Glutamatergic neuron (in vitro differentiated cells): ENCODE measurements at places on chromosomes 5 and 9.

DNA sequence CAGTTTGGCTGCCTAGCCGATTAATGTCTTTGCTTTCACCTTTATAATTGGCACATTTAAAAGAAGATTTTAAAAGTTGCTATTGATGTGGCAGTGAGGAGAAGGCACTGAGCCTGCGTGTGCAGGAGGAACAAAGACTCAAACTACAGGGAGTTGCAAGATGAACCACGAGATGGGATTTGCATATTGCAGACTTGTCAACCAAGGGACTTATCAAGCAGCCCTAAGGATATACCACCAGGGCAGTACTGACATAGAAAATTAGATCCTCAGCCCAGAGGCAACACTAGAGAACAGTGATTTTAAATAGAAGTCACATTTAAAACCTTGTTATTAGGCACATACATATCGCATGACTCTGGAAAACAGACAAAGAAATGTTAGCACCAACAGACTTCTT is 342.6 kb downstream of the GLIS3 start:
- DNase-seq: no peak

GRCh38 chr5:107387526-107388140 is 283.1 kb downstream of the EFNA5 start:
- no peak for DNase-seq

DNA sequence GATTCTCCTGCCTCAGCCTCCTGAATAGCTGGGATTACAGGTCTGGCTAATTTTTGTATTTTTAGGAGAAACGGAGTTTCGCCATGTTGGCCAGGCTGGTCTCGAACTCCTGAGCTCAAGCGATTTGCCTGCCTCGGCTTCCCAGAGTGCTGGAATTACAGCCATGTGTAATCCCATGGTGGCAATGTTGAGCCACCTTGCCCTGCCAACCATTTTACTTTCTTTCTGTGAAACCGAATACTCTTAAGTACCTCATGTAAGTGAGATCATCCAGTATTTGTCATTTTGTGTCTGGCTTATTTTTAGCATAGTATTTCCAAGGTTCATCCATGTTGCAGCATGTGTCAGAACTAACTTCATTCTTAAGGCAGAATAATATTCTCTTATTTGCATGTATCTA is 8.2 kb downstream of the PRRC2B start:
- DNase-seq: no peak

DNA sequence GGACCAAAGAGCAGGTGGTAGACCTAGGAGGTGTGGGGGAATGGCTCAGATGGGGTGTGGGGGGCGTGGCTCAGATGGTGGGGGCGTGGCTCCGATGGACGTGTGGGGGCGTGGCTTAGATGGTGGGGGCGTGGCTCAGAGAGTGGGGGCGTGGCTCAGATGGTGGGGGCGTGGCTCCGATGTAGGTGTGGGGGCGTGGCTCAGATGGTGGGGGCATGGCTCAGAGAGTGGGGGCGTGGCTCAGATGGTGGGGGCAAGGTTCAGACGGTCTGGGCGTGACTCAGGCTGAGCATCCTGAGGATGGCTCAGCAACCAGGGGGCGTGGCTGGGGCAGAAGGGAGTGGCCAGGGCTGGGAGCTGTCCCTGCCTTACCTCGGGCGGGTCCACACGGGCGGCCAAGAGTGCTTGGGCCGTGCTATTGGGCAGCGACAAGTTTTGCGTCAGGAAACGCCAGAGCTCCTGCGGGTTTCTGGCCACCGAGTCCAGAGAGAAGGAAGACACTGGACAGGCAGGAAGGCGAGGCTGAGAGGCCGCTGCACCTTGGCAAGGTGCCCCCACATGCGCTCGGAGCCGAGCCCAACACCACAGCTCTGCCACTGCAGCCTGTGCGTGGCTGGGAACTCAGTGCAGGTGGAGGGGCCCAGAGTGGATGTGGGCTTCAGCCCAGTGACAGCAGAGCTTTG is 5.9 kb downstream of the ABCA2 start:
- no peak for DNase-seq

GRCh38 chr9:70053864-70054263 is 10.2 kb downstream of the MAMDC2 start:
- DNase-seq: no peak

GRCh38 chr9:108911820-108912219 is 22.1 kb downstream of the ELP1 start:
- no peak for DNase-seq

- DNase-seq: no peak
Measured at GRCh38 chr9:34559624-34560455, 29.7 kb downstream of the CNTFR start.

DNA sequence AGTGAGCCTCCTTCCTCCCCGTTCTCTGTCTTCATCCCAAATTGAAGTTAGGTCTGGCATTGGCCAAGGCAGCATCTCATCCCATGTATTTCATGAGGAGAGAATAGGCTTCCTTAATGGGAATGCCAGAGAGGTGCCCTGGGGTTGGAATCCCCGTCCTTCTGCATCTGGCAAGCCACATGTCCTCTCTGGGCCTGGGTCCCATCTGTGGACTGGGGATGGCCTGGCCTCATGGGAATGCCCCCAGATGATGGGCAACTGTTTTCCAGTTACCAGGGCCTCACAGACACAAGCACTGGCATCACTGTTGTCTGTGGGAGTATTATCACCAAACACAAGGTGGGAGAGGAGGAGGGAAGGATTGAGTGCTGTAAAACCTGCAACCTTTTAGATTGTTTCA is 153.9 kb downstream of the FSTL4 start:
- DNase-seq: no peak

DNA sequence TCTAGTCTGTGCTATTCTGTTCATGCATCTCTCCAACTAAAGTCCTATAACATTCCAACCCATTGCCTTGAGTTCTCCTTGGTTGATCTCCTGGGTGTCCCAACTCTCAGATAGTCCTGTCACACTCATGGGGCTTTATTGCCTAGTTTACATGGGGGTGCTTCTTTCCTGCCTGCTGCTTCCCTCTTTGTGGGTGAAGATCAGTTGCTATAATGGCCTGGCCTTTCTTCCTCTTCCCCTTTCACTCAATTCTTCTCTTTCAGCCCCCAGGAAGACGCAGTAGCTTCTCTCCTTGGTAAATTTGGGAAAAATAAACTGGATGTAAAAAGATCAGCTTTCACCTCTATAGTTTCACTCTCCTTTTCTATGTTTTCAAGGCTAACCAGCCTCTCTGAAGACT is 66.5 kb downstream of the PTCD2 start:
- DNase-seq: no peak

DNA sequence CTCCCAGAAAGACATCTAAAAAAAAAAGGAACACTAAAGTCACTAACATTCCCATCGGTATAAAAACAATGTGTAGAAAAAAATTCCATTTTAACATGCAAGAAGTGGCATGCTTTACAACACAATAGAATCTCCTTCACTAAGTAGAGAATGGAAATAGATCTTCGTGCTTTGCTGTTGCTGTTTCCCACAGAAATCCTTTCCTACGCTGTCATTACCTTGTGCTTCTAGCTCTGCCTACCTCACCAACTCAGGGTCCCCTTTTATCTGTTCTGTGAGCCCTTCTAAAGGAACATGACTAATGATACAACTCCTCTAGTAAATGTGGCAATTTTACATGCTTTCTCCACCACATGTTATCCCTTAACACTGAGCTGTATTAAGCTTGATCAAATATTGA is 202.9 kb downstream of the MCTP1 start:
- no peak for DNase-seq

GRCh38 chr9:132628746-132629145 is 41.0 kb downstream of the DDX31 start:
- no peak for DNase-seq

- peak; percentile 15 for DNase-seq
Measured at GRCh38 chr9:129637102-129637501, 4.8 kb downstream of the ASB6 start.

DNA sequence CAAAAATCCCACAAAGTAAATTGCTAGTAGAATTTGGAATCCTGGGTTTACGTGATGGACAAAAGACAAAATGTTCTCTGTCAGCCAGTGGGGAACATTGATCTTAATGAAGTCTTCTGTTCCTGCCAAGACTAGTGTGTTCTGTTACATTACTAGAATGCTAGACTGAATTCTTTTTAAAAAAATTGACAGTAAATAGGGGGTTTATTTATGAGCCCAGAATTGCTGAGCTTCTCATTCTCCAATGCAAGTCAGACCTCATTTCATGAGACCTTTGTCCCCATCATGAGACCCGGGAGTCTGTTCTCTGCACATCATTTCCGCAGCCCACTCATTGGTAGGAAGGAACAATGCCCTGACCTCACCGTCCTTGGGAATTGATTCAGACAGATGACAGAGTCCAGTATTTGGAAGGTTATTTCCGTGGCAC is 173.8 kb upstream of the OTULINL start:
- no peak for DNase-seq

DNA sequence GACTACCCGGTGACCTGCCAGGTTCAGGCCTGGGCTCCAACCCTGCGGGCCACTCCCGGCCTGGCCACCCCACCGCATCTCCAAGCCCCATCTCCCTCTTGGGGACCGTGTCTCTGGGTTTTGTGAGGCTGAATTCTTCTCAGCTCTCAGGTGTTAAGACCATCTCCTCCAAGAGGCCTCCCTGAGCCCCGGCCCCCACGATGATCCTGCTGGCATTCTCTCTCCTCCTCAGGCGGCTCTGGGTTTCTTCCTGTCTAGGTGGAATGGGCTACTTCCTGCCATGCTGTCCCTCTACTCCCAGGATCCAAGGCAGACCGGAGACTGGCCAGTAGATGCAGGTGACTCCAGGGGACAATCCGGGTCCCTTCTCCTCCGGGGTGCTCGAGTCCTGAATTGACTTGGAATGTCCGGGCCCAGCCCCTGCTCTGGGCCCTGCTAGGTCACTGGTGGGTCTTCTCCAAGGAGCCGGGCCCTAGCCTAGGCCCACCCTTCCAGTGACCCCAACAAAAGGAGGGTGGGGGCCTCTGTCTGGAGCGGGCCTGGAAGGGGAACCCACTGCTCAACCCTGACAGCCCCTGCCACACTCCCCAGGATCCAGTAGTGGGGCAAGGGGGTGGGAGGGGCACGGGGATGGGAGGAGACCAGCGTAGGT is 219.8 kb downstream of the C9orf50 start:
- no peak for DNase-seq

GRCh38 chr9:88949425-88949824 is 41.8 kb upstream of the S1PR3 start:
- no peak for DNase-seq
